ENCODE measurements at places on chromosomes 1 and 21. TPM values are rescaled to one million over a fixed set of nuclear protein-coding genes. Genes with fewer than 3 reads are reported as not detected.

Gene FCN3
- 9.1 TPM for total RNA-seq

DNA sequence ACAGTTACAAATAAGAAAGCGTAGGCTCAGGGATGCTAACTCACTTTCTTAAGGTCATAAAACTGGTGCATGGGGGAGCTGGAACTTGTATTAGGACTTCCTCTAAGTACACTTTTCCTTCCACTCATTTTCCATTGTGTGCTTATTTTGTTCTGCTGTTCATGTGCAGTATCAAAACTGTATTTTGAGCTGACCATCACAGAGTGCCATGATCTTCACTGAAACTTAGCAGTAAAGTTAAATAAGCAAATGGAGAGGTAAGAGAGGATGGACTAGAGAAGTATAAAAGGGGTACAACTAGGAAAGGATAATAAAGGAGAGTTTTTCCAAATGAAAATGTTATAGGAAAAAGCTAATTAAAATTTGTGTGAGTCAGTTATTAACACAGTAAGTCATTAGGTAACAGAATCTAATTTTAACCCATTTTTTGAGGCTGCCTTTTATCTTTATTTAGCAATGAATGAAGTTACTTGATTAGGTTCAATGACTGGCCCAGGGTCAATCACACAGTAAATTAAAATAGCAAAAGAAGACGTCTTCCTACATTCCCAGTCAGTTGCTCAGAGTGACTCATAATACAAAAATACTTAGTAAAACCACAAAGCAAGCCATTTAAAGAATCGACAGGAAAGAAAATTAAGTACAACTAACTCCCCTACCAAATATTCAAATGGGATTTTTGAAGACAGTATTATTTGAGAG, 165.8 kb upstream of the C1orf105 start:
- DNase-seq, result no peak

- DNase-seq, result peak; percentile 57
These were observed 553 bp downstream of the TTC3 start for GRCh38 chr21:37073417-37074196.

DNA sequence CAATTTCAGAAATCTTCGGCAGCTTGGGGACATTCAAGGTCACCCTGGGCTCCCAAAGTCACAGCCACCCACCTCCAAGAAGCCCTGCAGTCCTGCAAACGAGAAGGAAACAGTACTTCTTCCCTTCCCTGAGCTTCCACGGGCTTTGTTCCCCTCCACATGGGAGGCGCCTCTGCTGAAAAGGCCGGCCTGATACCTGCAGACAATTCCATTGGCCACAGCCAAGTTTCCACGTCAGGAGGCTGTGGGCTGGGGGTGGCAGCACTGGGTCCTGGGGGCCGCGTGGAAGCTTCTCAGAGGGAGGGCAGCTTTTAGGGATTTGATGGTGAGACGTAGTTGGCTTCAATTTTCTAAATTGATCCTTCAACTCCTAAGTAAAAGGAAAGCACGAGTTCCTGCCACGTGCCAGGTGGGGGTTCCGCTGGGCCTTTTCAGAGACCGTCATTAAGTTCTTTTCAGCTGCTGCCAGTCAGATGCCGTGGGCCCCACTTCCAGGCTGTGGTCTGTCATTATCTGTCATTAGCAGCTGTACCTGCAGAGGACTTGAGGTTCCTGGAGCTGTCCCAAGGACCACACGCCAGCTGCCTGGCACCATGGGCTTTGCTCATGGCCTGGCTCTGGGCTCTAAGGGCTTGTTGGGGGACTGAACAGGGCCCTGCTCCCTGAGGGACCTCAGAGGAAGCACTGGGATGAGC, 98.7 kb downstream of the CRYAA start:
- DNase-seq, result no peak

Gene OR6K3
- total RNA-seq, result not detected

GRCh38 chr1:186985889-186986491, 157.2 kb downstream of the PLA2G4A start:
- DNase-seq, result no peak

Gene ALX3
- not detected for total RNA-seq

- DNase-seq, result no peak
These were observed 133.7 kb downstream of the COQ8A start for GRCh38 chr1:227073786-227074185.

GRCh38 chr1:61082311-61083012, at the start of gene NFIA:
Gene NFIA, plus strand, starts transcription at chr1:61082561.
- peak; percentile 56 for DNase-seq

Gene RXFP4
- total RNA-seq, result not detected

- peak; percentile 20 for DNase-seq
These were observed 183.3 kb upstream of the TMEM51 start for GRCh38 chr1:14970115-14970798.

DNA sequence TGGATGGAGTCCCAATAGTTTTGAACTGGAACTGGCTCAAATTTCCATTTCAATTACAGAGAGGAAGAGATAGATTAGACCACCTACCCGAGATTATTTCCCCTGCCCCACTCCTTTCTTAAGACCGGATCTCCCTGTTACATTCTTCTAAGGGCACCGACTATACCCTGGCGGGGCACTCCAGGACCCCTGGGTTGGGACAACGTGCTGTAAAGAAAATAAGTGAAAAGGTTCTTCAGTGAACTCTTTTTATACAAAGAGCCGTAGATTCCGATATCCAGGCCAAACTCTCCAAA, 6.7 kb downstream of the NR5A2 start:
- no peak for DNase-seq

DNA sequence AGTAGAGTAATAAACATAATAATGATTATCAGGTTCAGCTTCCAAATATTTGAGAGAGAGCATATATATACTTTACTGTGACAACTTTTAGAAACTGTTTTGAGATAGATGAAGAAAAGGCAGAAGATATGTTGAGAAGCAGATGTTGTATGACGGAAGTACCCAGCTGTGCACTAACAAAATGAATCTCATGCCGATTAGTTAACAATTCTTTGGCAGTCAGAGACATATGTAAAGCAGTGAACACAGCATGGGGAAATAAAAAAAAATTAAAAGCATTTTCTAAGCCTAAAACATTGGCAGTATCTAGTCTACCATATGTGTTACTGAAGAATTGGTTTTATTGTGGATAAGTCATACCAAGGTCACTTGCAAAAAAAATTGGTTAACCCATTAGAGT, 51.8 kb downstream of the MAGI3 start:
- no peak for DNase-seq

DNA sequence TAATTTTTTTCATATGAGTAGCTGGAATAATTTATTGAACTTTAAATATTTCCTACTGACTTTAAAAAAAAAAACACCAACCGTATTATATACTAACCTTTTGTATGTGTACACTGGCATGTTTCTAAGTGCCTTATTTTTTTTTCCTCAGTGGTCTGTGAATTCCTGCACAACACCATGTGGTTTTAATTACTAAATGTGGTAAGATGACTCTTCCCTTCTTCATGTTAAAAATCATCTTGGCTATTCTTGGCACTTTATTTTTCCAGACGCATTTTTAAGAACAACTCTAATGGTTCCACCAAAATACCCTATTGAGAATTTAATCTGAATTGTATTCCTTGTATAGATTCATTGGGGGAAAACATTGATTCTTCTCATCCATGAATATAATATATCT, 28.4 kb downstream of the PPP2R5A start:
- no peak for DNase-seq

DNA sequence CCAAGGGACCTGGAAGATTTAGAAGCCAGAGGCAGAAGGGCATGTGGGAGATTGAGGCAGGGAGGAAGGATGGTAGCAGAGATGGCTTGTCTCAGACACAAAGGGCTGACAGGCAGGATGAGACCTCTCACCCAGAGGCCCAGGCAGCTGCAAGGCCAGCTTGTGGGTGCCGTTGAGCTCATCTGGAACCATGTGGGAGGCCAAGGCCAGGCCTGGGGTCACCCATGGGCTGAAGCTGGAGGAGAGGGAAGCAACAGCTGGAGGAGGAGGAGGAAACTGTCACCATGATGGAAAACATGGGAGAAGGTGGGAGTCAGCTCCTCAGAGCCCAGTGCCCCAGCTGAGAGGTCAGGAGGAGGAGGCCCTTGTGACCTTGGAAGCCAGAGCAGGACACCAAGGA, 6.4 kb downstream of the CRABP2 start:
- no peak for DNase-seq

DNA sequence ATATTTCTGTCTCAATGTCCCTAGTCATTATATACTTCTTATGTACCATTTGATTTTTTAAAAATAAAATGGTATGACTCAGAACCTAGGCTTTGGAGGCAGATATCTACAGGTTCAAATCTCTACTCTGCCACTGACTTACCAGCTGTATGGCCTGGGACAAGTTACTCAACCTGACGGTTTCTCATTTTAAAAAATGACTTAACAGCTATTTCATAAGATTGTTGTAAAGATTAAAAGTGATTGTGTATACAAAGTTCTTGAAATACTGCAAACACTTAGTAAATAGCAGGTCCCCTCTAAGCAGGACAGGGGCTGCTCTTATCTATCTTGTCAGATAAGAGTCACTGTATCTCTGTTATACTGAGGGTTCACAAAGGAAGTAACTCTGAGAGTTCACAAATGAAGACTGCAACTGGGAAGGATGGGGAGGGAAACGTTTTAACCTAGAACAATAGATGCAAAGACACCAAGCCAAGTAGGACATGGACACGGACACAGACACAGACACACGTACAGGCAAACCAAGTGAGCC, 2.6 kb downstream of the BCAR3 start:
- no peak for DNase-seq

DNA sequence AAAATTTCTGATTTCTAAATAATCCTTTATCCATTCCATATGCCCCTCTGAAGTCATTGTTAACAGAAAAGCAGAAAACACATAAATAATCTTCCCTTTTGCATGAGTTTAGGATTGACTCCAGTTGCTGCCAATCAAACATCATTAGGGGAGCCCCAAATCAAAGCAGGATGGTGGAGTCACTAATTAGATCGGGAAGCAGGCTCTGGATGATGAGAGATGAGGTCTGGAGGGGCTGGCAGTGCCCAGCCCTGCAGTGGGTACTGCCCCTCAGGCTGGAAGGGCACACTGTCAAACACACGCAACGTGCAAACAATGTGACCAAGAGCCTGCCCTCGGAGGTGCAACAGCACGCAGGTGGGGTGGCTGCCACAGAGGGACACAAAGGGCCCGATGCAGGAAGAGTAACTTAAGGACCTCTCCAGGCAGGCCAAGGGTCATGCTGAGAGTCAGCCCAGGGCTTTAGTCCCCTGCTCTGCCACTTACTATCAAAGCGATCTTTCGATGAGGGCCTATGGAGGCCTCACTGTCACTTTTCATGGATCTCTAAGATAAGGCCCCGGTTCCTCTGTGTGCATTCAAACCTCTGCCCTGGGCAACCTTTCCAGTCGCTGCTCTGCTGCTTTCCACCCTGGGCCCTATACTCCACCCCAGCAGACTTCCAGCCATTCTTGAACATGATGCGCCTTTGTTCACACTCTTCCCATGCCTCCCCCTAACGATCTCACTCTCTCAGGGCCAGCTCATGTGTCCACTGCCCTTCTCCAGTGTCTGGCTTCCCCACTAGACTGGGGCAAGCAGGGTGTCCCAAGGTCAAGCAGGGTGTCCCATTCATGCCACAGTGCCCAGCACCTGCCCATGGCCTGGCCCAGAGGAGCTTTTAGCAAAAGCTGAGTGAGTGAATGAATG, 98.9 kb downstream of the DMRTB1 start:
- DNase-seq, result no peak

- no peak for DNase-seq
These were observed 2.5 kb upstream of the HLX start for GRCh38 chr1:220876511-220877376.

Gene AVPR1B
- 0.11 TPM for total RNA-seq

Gene TMEM82
- not detected for total RNA-seq

DNA sequence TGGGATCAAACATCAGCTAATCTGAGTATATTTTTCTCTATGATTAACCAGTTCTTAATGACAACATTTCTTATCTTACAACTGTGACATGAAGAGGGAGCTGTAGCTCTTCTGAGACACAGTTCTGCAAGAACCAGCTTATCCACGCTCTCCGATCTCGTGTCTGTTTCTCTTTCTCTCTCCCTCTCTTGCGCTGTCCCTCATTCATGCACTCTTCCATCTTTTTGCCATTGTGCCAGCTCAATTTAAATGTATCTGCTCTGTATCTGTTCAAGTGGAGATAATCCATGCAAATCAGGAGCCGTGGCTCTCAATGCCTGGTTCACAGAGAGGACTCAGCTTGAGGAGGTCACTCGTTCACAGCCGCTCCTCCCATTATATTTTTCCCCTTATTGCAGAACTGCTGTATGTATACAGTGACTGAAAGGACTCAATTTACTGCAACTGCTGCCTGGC, 494.7 kb upstream of the ADGRL2 start:
- DNase-seq, result peak; percentile 20

Gene LAMC2
- 30.1 TPM for total RNA-seq

DNA sequence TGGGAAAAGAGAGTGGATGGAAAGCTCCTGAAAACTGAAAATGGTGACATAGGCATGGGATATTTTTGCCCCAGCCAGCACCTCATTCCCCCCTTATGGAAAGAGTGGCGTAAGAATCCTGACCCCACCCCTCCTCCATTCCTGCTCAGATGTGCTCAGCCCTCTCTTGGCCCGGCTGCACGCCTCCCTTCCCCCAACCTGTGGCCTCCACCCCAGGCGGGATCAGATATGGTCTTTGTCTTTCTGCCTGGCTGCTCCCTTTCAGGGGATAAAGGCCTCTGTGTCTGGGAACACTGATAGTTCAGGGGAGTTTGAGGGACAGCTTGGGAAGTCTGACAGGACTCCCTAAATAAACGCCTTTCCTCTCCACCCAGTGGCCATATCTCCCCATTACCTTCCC, 49.8 kb downstream of the KIRREL1 start:
- no peak for DNase-seq

DNA sequence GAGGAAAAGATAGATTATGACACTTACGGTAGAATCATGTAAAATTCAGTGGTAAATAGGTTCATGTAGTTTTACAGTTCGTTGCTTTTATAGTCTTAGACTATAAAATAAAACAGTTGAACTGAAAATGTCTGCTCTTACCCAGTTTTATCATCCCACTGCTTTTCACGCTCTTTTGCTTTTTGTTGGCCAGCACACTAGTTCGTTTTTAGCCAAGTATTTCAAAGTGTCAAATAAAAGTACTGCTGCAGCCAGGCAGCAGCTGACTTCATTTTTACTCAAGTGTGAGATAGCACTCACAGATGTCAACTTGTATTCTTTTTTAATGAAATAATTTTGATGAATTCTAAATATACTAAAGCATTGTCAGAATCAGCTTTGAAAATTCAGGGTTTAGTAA, 18.5 kb upstream of the BTG3 start:
- peak; percentile 40 for DNase-seq

- no peak for DNase-seq
These were observed 42.4 kb upstream of the GADD45A start for GRCh38 chr1:67642629-67643028.

- DNase-seq, result no peak
These were observed 109.0 kb downstream of the SIK1 start for GRCh38 chr21:43317959-43318358.

DNA sequence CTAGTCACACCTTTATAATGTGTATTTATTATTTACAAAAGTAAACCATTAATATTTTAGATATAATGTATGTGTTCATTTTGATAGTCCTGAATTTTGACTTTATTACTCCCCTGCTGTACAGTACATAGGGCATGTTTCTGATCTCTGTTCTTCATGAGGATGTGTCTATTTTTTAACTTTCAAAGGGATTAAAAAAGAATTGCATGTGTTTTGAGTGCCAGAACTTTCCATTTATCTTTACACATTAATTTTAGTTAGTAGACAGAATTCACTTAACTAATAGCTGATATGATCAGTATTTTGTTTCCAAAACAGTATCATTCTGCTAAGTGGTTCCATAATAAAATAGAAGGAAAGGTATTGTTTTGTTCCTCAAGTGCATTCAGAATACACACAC, 3.1 kb downstream of the PBX1 start:
- DNase-seq, result no peak
